ENCODE measurements at places on chromosomes 6 and 20. TPM values are rescaled to one million over a fixed set of nuclear protein-coding genes. Genes with fewer than 3 reads are reported as not detected.

ABHD16A gene
- 54.6 TPM for total RNA-seq

OPRL1 gene
- 2.2 TPM for total RNA-seq

CRYBG1 gene
- total RNA-seq, result 0.64 TPM

MEP1A gene
- total RNA-seq, result not detected

LZTS3 gene
- 14.2 TPM for total RNA-seq

BCL2L1 gene
- 66.6 TPM for total RNA-seq

XRN2 gene
- total RNA-seq, result 76.7 TPM

OR2B6 gene
- total RNA-seq, result not detected

COL11A2 gene
- total RNA-seq, result 14.2 TPM

NR2E1 gene
- not detected for total RNA-seq

Measured in mesothelial cell of epicardium (in vitro differentiated cells).